Osteoblast (primary cell): ENCODE measurements at places on chromosomes 12 and 14. TPM values are rescaled to one million over a fixed set of nuclear protein-coding genes. Genes with fewer than 3 reads are reported as not detected.

DNA sequence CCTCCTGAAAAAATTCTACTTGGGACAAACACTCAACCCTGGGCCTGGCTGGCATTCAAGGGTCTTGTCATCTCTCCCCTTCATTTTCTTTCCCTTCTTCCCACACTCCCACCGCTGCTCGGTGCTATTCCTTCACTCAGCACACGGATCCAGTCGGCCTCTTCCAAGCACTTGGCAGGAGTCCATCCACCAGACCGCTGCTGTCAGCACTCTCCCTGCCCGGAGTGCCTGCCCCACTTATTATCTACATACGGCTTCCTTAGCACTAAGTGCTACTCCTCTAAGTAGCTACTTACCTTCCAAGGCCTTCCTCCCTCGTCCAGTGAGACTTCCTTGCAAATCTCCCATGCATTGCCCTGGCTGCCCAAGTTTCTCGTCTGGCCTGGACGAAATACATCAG lies 29.8 kb downstream of the CALM1 start:
- H3K4me3 ChIP-seq: no peak overlapping the region
- H3K27ac ChIP-seq: no peak overlapping the region
- no peaks in the 10 kb centered on the region for H3K4me1 ChIP-seq
- no peaks in the 10 kb centered on the region for H3K36me3 ChIP-seq

DNA sequence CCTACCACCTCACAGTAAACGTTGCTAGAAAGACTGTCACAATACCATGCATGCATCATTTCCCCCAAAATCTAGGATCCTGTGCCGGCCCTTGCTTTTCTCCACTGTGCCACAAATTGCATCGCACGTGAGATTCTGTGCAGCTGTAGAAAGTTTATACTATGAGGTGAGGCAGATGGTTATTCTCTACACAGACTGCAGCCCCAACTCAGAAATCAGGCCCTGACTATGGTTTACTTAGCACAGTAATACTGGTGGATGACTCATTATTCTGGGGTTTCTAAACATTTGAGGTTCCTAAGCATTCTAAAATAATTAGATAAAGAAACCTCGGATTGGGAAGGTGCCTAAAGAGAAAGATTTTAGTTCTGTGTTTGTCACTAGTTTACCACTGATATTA lies 163.8 kb upstream of the CCDC198 start:
- H3K4me1 ChIP-seq: no peaks in the 10 kb centered on the region
- DNase-seq: peak; percentile 3
- no peaks in the 10 kb centered on the region for H3K36me3 ChIP-seq
- no peaks in the 10 kb centered on the region for H3K27me3 ChIP-seq

GRCh38 chr14:76654573-76655108 lies 106.6 kb upstream of the VASH1 start:
- no peaks in the 10 kb centered on the region for H3K4me1 ChIP-seq
- no peak overlapping the region for H3K4me3 ChIP-seq
- H3K36me3 ChIP-seq: no peaks in the 10 kb centered on the region
- no peak for DNase-seq
- H3K27ac ChIP-seq: no peak overlapping the region

DNA sequence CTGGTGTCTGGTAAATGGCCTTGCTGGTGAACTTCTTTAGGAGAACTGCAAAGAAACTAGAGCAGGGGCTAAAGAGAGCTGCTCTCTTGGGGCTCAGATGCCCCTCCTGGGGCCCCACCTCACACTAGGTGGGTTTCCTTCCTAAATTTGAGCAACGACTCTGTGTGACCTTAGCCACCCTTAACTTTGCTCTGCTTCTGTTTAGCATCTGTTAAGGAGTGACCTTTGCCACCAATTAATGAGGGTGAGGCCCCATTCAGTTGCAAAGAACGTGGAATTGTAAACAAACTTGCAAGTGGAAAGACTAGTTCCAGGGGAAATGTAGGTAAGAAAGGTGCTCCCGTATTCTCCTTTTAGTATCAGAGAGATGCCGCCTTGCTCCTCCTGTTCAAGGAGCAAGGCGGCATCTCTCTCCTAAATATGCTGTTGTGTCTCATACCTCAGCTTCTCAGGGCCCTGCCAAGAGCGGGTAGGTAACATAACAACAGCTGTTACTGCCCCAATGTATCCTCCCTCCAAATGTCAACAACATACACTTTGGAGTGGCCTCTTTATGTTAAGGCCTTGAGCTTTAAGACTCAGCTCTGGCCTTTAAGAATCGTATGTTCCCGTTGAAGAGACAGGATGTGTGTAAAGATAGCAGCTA lies 77.6 kb upstream of the FUT8 start:
- H3K27ac ChIP-seq: no peak overlapping the region
- H3K36me3 ChIP-seq: no peaks in the 10 kb centered on the region
- H3K27me3 ChIP-seq: no peaks in the 10 kb centered on the region
- H3K4me3 ChIP-seq: no peak overlapping the region
- DNase-seq: no peak
- H3K4me1 ChIP-seq: peaks cover 19% of the 10 kb centered on the region

GRCh38 chr12:65565601-65566560 lies 258.4 kb upstream of the HMGA2 start:
- peak overlapping the region; percentile 97 for H3K27ac ChIP-seq
- H3K27me3 ChIP-seq: no peaks in the 10 kb centered on the region
- peak overlapping the region; percentile 37 for H3K4me3 ChIP-seq
- no peaks in the 10 kb centered on the region for H3K36me3 ChIP-seq
- peaks cover 79% of the 10 kb centered on the region for H3K4me1 ChIP-seq
- DNase-seq: peak; percentile 61

GRCh38 chr14:70808416-70809224 lies 693 bp downstream of the MAP3K9 start:
- H3K27ac ChIP-seq: no peak overlapping the region
- H3K36me3 ChIP-seq: no peaks in the 10 kb centered on the region
- H3K4me1 ChIP-seq: peaks cover 3% of the 10 kb centered on the region
- peak; percentile 47 for DNase-seq
- H3K4me3 ChIP-seq: peak overlapping the region; percentile 60

- peak overlapping the region; percentile 29 for H3K4me3 ChIP-seq
- H3K4me1 ChIP-seq: peaks cover 29% of the 10 kb centered on the region
- no peaks in the 10 kb centered on the region for H3K27me3 ChIP-seq
- H3K27ac ChIP-seq: peak overlapping the region; percentile 92
Measured at GRCh38 chr14:71372411-71372838, 465.2 kb downstream of the PCNX1 start.

GRCh38 chr12:121797937-121798786 lies 4.7 kb upstream of the RHOF start:
- peak overlapping the region; percentile 86 for H3K4me3 ChIP-seq
- peak; percentile 84 for DNase-seq
- H3K27ac ChIP-seq: peak overlapping the region; percentile 70
- no peaks in the 10 kb centered on the region for H3K27me3 ChIP-seq
- H3K36me3 ChIP-seq: no peaks in the 10 kb centered on the region
- peaks cover 62% of the 10 kb centered on the region for H3K4me1 ChIP-seq

DNA sequence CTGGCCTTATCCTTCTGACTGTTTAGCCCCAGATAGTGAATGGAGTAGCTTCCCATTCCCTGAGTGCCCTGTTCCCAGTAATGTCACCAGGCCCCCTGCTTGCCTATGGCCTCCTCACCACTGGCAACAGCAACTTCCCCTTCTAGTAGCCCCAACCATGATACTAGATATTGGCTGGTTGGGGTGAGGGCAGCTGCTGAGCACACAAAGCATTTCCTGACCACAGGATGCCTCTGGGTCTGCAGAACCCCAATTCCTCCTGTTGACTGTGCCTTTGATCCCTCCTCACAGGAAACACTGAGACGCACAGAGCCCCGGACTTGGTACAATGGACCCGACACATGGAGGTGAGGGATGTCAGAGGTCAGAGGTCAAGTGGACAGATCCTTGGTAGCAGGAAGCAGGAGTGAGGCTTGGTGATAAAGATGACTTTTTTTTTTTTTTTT lies 597 bp downstream of the SOAT2 start:
- H3K4me1 ChIP-seq: peaks cover 5% of the 10 kb centered on the region
- peak; percentile 18 for DNase-seq
- no peaks in the 10 kb centered on the region for H3K27me3 ChIP-seq
- no peak overlapping the region for H3K27ac ChIP-seq

DNA sequence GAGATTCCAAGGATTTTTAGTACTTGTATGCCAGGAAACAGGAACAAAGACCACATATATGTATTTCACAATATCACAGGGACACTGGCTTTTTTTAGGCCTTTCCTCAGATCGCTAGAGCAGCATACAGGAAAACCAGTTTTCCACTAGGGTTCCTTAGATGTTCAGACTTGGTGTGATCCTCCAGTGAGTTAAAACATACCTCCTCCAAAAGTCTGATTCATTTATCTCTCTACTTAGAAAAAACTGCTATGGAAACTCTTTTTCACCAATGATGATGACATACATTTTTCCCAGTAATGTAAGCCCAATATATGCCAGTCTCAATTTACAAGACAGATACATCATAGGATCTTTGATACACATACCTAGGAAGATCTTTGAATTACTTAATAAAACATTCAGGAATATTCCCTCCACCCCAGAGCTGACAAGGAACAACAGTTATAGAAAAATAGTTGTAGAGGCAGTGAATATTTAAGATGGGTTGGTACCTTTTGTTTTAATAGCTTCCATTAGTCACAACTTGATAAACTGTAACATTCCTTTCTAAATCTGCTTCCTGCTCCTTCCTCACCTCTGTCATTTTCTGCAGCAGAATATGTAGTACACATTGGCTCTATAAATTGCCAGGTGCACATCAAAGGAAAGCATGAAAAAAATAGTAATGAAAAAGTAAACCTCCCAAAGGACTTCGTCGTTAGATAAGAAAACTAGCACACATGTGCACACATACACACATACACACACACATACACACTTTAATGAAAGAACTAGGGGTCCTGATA lies 27.5 kb downstream of the BCAT1 start:
- H3K27ac ChIP-seq: peak overlapping the region; percentile 69
- H3K27me3 ChIP-seq: no peaks in the 10 kb centered on the region
- H3K36me3 ChIP-seq: no peaks in the 10 kb centered on the region
- no peak overlapping the region for H3K4me3 ChIP-seq

The CCDC38 gene
- under 0.01 TPM in 2 replicates for total RNA-seq

The SLC7A8 gene
- total RNA-seq: 4.3 and 10.9 TPM in 2 replicates

The CLEC9A gene
- not detected in 2 replicates for total RNA-seq

The TMEM120B gene
- total RNA-seq: 8.3 TPM in 2 replicates

The PRKD1 gene
- total RNA-seq: 21.8 and 28.6 TPM in 2 replicates

The AHNAK2 gene
- 30.8 and 31.8 TPM in 2 replicates for total RNA-seq
